ENCODE measurements at places on chromosomes 16 and 17. TPM values are rescaled to one million over a fixed set of nuclear protein-coding genes. Genes with fewer than 3 reads are reported as not detected.

KRT9 gene
- not detected for total RNA-seq

HBQ1 gene
- total RNA-seq, result 0.62 TPM

SLFN11 gene
- 114 TPM for total RNA-seq

LRRC45 gene
- total RNA-seq, result 32.3 TPM

SEZ6 gene
- not detected for total RNA-seq

TMEM235 gene
- not detected for total RNA-seq

DNA sequence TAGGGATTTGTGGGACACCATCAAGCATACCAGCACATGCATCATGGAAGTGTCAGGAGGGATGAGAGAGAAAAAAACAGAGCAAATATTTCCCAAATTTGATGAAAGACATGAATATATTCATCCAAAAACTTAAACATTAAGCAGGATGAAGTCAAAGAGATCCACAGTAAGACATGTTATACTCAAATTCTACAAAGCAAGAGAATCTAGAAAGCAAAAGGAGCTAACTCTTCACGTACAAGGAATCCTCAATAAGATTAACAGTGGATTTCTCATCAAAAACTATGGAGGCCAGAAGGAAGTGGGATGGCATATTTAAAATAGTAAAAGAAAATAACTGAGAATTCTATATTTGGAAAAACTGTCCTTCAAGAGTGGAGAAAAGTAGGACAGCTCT, 374.8 kb downstream of the ZFHX3 start:
- no peaks in the 10 kb centered on the region for H3K4me1 ChIP-seq
- no peak overlapping the region for H3K4me3 ChIP-seq
- DNase-seq, result no peak

GRCh38 chr16:56295059-56295665, 103.9 kb downstream of the GNAO1 start:
- no peaks in the 10 kb centered on the region for H3K4me1 ChIP-seq
- DNase-seq, result no peak
- H3K4me3 ChIP-seq, result no peak overlapping the region
- peaks cover 7% of the 10 kb centered on the region for H3K27me3 ChIP-seq
- no peaks in the 10 kb centered on the region for H3K36me3 ChIP-seq

GRCh38 chr17:16298140-16298662, 55.1 kb downstream of the CENPV start:
- peaks cover 8% of the 10 kb centered on the region for H3K36me3 ChIP-seq
- peaks cover 12% of the 10 kb centered on the region for H3K4me1 ChIP-seq
- H3K27me3 ChIP-seq, result no peaks in the 10 kb centered on the region
- no peak overlapping the region for H3K27ac ChIP-seq
- no peak overlapping the region for H3K4me3 ChIP-seq

DNA sequence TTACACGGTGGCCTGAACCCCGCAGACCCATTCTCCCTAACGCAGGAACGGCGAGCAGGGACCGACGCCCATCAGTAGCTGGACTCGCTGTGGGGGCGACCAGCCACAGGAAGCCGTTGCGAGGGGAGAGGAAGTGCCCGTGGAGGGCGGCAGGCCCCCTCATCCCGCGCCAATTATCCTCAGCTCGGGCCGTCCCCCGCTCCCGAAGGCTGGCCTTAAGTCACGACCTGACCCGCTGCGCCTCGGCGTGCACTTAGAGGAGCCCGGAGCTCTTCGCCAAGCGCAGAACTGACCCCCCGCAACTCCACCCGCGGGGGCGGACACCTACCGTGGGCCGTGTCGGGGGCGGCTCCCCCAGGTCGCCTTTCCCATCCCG, 401 bp downstream of the ARL16 start:
- H3K4me3 ChIP-seq, result peak overlapping the region; percentile 94
- no peak for DNase-seq
- peaks cover 26% of the 10 kb centered on the region for H3K4me1 ChIP-seq
- H3K27ac ChIP-seq, result peak overlapping the region; percentile 46

- H3K36me3 ChIP-seq, result peaks cover 66% of the 10 kb centered on the region
- no peak for DNase-seq
- peaks cover 8% of the 10 kb centered on the region for H3K27me3 ChIP-seq
Measured at GRCh38 chr17:49219987-49220386, 9.5 kb downstream of the ABI3 start.

GRCh38 chr16:27389272-27389961, 12.6 kb upstream of the IL21R start:
- no peak overlapping the region for H3K4me3 ChIP-seq
- H3K27ac ChIP-seq, result no peak overlapping the region
- DNase-seq, result no peak
- H3K36me3 ChIP-seq, result peaks cover 38% of the 10 kb centered on the region

GRCh38 chr16:6684076-6684673, 648.5 kb upstream of the RBFOX1 start:
- no peak overlapping the region for H3K27ac ChIP-seq
- DNase-seq, result no peak
- H3K4me3 ChIP-seq, result no peak overlapping the region
- no peaks in the 10 kb centered on the region for H3K4me1 ChIP-seq
- H3K36me3 ChIP-seq, result no peaks in the 10 kb centered on the region
- H3K27me3 ChIP-seq, result no peaks in the 10 kb centered on the region

DNA sequence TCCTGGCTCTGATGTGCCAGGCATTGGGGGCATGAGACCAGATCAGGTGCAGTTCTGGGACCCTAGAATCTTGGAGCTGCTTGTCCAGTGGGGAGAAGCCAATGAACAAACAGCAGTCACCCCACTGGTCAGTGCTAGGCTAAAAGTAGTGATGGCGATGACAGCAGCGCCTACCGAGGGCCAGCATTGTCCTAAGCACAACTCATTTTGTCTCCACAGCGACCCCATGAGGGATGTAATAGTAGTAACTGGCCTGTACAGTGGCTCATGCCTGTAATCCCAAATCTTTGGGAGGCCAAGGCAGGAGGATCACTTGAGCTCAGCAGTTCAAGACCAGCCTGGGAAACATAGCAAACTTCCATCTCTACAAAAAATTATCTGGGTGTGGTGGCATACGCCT, 6.2 kb downstream of the SMCR8 start:
- H3K4me3 ChIP-seq, result no peak overlapping the region
- H3K27me3 ChIP-seq, result no peaks in the 10 kb centered on the region
- DNase-seq, result no peak
- peaks cover 67% of the 10 kb centered on the region for H3K36me3 ChIP-seq

DNA sequence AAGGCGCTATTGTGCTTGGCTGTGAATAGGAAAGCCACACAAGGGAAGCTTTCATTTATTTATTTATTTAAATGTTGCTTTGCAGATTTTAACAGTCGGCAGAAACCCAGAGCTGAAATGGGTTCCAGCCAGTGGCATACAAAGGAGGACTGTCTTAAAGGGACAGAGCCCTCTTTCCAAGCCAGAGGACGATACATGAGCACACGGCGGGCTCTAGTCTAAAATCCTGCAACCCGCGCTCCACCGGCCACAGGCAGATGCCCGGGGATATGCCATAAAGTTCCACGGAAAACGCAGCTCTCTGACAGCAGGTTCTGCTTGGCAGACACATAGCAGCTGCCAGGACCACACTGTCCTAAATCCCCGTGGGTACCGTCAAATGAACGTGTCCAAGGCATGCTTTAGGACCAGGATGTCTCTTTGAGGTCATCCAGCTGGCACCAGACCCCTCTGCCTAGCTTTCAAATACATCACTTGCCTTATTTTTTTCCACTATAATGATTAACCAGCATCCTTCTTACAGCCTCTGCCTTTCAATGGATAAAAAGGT, 64.6 kb downstream of the CYTH1 start:
- H3K27ac ChIP-seq, result no peak overlapping the region
- H3K4me3 ChIP-seq, result no peak overlapping the region
- peaks cover 70% of the 10 kb centered on the region for H3K4me1 ChIP-seq
- no peaks in the 10 kb centered on the region for H3K27me3 ChIP-seq
- peaks cover 10% of the 10 kb centered on the region for H3K36me3 ChIP-seq

DNA sequence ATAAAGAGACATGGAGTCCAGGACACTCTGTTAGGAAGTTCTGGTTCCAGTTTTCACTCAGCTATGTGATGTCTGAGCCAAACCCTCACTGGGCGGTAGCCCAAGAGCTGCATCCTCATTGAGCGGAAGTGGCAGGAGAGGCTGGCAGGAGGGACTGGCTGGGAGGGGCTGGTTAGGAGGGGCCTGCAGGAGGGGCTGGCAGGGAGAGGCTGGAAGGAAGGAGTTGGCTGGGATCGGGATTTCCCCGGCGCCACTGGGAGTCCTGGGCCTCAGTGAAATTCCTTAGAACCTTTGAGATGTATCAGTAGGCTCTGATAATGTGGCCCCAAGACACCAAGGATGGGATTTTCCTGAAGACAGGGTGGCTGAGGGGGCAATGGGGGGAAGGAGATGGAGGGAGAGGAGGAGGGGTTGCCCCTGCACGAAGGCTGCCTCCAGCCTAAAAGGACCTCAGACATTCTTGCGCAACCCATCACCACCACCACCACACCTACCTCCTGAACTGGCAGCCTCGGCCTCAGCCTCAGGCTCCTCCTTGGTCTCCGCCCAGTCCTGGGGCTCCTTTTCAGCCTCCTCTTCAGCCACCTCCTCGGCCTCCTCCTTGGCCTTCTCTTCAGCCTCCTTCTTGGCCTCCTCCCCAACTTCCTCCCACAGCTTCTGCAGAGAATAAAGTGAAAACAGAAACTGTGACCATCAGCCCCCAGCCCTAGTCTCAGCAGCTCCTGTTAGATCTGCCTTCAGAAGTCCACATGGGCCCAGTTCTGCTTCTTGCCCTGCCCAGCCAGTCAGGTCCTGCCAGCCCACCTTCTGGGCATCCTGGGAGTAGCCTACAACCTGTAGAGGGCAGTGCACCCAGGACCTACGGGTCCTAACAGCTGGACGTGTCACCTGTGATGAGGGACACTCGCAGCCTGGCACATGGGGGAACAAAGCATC, 31.7 kb downstream of the CNGB1 start:
- no peaks in the 10 kb centered on the region for H3K4me1 ChIP-seq
- H3K27ac ChIP-seq, result no peak overlapping the region
- H3K4me3 ChIP-seq, result no peak overlapping the region
- H3K36me3 ChIP-seq, result no peaks in the 10 kb centered on the region
- peaks cover 4% of the 10 kb centered on the region for H3K27me3 ChIP-seq

GRCh38 chr17:63246344-63246743, 199.8 kb downstream of the CYB561 start:
- no peak overlapping the region for H3K4me3 ChIP-seq
- DNase-seq, result no peak
- no peaks in the 10 kb centered on the region for H3K36me3 ChIP-seq

DNA sequence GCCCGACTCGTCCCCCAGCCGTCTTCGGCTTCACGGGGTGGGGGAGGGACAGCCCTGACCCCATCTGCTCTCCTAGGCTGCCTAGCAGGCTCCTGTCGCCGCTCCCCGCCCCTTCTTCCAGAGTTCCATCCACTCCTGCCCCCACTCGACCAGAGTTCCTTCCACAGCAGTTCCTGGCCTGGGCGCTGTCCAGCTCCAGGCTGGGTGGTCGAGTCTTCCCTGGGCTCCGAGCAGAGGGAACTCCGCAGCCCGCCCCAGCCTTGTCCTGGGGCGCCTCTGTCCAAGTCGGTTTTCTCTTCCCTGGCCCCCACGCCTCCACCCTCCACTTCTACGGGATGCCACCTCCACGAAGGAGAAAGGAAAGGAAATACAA, 1.4 kb downstream of the PYY start:
- no peak overlapping the region for H3K27ac ChIP-seq
- peaks cover 2% of the 10 kb centered on the region for H3K4me1 ChIP-seq
- no peak for DNase-seq
- peaks cover 40% of the 10 kb centered on the region for H3K27me3 ChIP-seq

GRCh38 chr17:77852731-77853130, 105.8 kb upstream of the TNRC6C start:
- DNase-seq, result no peak
- no peak overlapping the region for H3K4me3 ChIP-seq
- H3K27ac ChIP-seq, result no peak overlapping the region
- H3K27me3 ChIP-seq, result no peaks in the 10 kb centered on the region

All from activated T-helper 2 cell treated with anti-CD3 and anti-CD28 coated beads, Interferon-gamma antibody, Interleukin-2, Interleukin-4, amounts not matched to agents 10 μg/mL and 5 μg/mL and 100 μg/mL, durations not matched to agents 14 hours and 24 hours and 36 hours (primary cell).